ENCODE measurements at places on chromosomes 5 and 9.

- no peak for DNase-seq
Observed at GRCh38 chr5:173643964-173644363, 27.5 kb upstream of the BOD1 start.

DNA sequence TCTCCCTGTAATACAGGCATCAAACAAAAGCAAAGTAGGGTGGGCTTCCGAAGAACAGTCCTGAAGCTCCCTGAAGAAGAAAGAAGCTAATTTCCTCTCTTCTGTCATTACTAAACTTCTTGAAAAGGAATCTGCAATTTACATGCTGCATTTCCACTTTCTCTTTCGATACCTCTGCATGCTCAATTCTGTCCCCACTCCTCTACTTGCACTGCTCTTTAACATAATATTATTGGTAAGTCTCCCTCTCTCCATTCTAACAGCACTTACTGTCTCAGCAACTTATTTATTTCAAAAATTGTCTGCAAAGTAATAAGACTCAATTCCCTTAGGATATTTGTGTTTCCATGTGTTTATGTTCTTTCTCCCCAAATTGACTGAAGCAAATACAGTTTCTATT is 3.9 kb upstream of the PLPP1 start:
- no peak for DNase-seq

GRCh38 chr5:94217745-94218144 is 400.7 kb downstream of the KIAA0825 start:
- no peak for DNase-seq

DNA sequence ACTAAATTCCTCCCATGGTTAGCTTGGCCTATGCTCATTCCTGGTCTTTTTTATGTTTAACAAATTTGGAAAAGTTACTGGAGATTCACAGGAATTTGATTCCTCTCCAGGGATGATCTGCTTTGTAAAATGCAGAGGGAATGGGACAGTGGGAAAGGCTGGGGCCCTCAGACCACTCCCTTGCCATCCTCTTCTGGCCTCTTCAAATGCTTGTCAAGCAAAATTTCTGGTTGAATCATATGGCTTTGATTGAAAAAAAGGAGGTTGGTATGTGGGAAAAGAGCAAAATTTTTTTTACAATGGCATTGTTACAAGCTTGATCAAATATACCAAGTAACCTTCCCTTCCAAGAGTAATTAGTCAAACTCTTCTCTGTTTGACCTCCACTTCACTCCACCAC is 225.1 kb downstream of the PIK3R1 start:
- no peak for DNase-seq

DNA sequence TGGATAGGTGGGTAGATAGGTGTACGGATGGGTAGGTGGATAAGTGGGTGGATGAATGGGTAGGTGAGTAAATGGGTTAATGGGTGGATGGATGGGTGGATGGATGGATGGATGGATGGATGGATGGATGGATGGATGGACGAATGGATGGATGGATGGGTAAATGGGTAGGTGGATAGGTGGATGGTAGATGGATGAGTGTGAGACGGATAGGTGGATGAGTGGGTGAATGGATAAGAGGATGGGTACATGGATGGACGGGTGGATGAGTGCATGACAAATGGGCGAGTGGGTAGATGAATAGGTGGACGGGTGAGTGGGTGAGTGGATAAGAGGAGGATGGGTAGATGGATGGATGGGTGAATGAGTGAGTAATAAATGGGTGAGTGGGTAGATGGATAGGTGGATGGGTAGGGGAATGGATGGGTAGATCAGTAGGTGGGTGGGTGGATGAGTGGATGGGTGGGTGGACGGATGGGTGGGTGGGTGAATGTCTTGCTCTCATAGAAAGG is 179.2 kb downstream of the FGF18 start:
- no peak for DNase-seq

- DNase-seq, result no peak
Observed at GRCh38 chr5:7770436-7770835, 80.5 kb downstream of the CFAP90 start.

DNA sequence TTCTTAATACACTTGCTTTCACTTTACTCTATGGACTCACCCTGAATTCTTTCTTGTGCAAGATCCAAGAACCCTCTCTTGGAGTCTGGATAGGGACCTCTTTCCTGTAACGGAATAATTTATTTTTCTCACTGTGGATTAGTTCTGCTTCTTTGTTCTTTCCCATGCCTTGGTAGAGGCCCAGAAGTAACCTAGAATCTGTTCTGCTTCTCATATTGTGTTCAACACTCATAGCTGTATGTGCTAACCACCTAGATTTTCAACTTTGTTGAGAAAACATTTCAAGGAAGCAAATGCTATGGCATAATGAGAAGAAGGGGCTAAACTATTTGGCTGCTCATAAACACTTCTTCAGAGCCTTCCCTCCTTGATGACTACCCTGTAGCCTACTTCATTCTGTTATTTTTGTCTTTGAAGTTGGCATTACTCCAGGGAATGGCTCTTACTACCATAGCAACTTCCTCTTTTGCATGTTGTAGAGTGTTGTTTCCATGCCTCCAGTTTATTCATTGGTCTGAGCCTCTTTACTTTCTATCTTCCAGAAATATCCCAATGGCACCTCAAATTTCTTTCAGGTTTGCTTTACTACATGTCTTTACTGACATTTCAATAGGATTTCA is 74.3 kb downstream of the KIAA0825 start:
- DNase-seq, result no peak

DNA sequence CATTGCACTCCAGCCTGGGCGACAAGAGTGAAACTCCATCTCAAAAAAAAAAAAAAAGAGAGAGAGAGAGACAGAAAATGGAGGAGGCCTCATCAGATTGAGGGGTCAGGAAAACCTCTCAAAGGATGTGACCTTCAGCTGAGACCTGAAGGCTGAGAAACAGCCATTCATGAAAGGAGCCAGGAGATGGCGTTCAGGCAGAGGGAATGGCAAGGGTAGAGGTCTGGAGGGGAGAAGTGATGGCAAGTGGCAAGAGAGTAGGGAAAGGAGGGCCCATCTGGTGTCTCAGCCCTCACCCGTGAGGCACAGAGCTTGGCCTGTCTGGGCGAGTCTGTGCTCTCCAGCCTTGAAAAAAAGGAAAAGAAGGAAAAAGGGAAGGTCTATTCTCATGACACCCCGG is 17.0 kb downstream of the CAMK2A start:
- no peak for DNase-seq

DNA sequence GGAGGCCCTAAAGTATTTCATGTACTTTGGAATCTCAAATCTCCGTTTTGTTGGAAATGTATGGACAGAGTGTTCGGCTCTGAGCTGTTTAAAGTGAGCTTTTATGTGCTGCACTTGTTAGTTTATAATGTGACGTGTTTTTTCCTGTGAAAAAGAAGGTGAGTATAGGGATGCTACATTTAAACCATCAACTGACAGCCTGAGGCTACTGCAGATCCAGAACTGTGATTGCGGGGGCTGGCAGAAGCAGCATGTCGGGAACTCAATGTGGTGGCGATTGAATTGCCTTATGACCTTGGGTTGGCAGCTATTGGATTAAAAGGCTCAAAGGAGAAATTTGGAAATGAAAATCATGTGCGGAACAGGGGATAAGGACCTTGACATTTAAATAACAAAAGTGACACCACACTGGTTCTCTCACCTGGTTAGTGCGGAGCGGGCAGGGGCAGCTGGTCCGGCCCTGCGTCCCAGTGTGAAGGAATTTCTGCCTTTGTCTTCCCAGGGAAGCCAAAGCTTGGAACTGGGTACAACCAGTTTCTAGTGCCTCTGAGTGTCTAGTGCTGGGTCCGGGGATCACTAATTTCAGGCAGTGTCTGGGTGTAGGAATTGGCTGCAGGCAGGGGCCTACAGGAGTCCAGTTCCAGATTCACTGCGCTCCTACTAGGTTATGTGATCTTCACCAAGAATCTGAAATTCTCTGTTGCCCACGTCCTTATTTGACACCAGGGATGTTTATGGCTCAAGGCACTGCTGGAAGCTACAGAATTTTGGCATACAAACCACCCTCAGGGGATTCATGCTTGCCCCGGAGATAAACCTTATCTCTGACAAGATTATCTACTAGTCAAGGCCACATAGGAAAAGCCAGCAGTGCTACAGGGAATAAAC is 120.7 kb upstream of the ERCC6L2 start:
- DNase-seq, result no peak

DNA sequence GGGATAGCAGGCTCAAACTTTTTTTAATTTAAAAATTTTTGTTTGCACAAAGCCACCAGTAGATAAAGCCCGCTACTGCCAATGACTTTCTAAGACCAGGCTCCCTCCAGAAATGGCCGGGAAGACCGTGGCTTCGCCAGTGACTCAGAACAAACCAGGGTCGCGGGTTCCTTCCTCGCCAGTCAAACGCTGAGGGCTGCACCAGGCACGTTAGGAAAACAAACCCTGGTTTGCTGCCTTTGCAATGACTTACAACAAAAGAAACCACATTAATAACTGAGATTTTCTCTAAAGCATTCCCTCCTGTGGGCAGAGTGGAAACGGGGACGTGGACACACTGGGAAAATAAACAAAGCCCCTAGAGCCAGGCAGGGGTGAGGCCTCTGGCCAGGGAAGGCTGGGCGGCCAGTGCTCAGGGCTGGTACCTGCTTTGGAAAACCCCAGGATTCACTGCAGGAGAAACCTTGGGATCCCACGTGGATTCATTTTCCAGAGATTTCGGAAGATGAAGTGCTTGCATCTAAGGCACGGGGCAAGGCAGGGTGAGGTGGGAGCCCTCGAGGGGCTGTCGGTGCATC is 3.8 kb downstream of the PRRX2 start:
- no peak for DNase-seq

- DNase-seq, result no peak
Observed at GRCh38 chr9:78654324-78654723, 357.4 kb downstream of the PSAT1 start.

DNA sequence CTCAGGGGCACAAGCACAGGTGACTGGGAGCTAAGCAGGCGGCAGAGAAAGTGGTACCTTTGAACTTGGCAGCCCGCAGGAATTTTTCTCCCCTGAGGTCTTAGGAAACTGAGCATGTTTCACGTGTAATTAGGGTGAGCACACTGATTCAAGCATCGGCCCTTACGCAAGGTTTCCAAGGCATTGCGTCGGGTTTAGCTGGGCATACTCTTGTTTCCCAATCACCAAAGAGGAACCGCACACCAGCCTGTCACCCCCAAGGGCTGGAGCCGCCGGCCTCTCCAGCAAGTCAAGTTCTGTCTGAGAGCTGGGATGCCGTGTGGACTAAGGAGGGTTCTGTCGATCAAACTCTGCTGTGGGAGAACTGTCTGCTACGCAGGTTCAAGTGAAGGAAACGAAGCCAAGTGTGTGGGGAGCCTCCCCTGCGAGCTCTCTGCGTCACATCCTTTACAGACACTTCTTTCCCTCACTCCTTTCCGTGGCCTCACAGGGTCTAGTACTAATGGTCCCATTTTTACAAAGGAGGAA is 53.0 kb downstream of the ERGIC1 start:
- no peak for DNase-seq

- no peak for DNase-seq
Observed at GRCh38 chr9:135744333-135745070, 42.5 kb downstream of the KCNT1 start.

DNA sequence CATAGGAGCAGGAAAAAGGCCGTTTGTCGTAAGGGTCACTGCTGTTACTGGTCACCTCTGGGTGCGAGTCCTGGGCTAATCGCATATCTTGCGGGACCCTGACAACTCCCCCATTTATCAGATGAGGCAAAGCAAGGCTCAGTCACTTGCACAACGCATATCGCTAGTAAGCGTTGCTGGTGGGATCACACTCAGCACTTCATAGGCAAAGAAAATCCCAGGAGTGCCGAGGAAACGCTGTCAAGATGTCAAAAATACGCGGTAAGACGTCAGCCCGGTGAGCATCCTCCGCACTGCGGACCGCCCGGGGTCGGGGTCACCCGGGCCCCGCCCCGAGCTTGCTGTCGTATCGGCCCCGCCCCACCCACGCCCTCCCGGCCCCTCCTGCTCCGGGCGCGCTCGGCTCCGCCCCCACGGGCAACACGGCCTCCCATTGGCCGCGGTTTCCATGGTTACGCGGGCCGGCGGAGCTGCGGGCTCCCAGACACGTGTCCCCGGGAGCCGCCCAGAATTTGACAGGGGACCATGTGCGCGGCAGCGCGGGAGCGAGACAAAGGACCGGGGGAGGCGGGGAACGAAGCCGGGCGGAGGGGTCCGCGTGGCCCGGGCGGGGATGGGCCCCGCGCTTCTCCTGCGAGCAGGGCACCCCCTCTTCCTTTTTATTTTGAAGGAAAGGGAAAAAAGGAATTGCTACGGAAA is 80.2 kb upstream of the IER5L start:
- peak; percentile 86 for DNase-seq

GRCh38 chr5:13278811-13279210 is 665.7 kb downstream of the DNAH5 start:
- no peak for DNase-seq

DNA sequence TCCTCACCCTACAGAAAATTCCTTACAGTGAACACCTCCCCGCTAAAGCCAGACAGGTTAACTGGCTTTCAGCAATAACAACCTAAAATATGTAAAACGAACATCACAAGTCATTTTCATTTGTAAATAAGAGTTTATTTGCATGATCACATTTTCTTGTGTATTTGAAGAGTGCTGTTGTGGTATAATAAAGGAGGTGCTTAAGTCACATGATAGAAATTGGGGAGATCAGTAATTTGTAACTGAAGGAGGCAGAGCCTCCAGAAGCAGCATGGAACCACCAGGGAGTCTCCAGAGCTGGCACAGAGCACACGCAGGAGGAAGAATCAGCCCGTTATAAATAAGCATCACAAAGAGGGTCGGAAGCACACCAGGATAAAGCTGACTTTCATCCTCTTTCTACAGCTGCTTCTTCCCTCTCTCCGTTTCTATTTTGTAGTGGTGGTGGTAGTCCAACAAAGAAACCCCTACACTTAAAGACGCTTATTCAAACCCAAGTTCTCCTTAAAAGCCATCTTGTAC is 210.6 kb downstream of the MAPKAP1 start:
- DNase-seq, result no peak

- DNase-seq, result no peak
Observed at GRCh38 chr5:55033568-55033967, 9.5 kb downstream of the GZMK start.

GRCh38 chr9:72151104-72151503 is 1.9 kb downstream of the GDA start:
- DNase-seq, result no peak

- DNase-seq, result no peak
Observed at GRCh38 chr9:93821307-93821703, 133.8 kb downstream of the BARX1 start.

- no peak for DNase-seq
Observed at GRCh38 chr9:99753436-99753835, 68.2 kb upstream of the NR4A3 start.

GRCh38 chr9:126157826-126158587 is 168.6 kb upstream of the MVB12B start:
- DNase-seq, result no peak

GRCh38 chr9:112403614-112404201 is 23.8 kb downstream of the HSDL2 start:
- DNase-seq, result no peak
